RCC 7860 (cell line): ENCODE measurements at places on chromosomes 16 and 17.

GRCh38 chr17:55584055-55584685 is 72.9 kb upstream of the SMIM36 start:
- no peak for DNase-seq

- DNase-seq: no peak
Measured at GRCh38 chr17:43010667-43011308, 4.2 kb downstream of the IFI35 start.

DNA sequence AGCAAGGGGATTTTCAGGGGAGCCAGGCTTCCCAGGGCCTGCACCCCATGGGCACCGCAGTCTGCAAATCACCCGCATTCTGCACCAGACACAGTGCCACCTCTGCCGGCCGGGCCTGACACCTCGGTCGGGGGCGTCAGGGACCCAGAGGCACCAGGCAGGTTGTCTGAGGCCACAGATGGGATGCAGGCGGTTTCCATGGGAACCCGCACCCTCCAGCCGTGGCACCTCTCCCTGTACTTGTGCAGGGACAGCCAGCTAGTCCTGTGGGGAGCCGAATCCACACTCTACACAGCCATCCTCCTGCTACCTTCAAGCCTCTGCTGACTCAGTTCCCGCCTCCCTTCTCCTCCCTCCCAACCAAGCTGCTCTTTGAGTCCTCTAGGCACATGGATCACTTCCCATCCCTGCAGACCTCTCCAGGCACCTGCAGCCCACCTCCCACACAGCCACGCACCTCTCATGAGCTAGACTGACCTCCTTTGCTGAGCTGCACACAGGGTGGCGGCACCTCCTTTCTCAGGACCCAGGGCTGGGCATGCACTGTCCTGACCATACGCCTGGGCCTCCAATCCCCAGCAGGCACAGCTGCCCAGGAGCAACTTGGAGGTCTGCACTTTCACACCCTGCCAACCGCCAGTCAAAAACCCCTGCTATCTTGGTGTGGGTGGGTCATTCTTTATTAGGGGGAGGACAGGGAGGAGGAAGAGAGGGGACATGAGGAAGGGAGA is 119.5 kb downstream of the C16orf78 start:
- DNase-seq: no peak

- no peak for DNase-seq
Measured at GRCh38 chr16:51111759-51112158, 39.3 kb downstream of the SALL1 start.

- DNase-seq: no peak
Measured at GRCh38 chr16:64857411-64857810, 264.5 kb downstream of the CDH11 start.

DNA sequence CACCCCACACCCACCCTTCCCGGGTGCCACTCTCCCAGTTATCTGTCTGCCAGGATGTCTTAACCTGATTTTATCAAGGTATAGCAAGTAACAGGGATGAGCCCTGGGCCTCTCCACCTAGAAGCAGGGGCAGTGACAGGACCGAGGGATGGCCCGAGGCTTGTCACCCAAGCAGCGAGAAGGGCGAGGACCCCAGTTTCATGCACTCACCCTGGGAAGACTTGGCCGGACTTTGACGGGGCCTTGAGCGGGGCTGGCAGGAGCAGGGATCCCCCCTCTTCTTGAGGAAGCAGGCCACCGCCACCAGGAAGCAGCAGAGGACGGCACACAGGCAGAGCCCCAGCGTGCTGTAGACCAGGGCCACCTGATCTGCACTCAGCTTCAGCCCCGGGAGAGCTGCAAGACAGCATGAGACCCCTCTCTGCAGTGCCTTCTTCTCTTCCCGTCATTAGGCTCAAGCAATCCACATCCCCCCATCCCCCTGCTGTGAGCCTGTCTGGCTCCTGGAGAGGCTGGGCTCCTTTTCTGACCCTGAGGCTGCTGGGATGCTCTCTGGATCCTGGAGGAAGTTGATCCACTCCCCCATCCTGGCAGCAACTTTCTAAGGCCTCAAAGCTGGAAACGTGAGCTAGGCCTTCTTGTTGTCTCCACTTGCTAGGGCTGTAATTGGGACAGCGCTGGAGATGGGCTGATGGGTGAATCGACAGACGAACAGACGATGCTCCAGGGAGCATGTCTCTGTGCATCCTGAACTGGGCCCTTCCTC is 31.6 kb downstream of the TNFRSF13B start:
- DNase-seq: no peak

DNA sequence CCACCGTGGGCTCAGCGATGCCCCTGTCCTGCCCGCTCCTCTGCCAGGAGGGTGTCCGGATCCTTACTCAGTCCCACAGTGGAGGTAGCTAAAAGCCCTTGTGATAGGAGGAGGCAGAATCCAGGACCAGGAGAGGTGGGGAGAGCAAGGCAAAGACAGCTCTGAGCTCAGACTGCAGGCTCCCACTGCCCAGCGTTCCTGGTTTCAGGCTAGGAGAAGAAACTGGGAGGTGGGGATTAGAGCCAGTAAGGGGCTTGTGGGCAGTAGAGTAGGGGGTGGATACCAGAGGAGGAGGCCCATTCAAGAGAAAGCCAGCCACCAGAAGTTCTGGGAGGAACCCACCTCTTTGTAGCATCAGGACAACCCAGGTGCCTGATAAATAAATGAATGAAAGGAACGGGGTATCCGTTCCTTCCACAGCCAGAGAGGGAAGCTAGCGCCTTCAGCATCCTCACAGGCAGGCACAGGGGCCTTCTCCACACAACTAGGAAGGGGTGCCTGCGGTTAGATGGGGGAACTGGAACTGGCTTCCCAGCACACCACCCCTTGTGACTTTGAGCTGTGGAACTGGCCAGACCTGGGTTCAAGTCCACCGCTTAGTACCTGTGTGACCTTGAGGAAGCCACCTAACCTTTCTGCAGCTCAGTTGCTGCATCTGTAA is 2.3 kb downstream of the IL21R start:
- DNase-seq: no peak

- DNase-seq: no peak
Measured at GRCh38 chr17:4201226-4201625, 58.2 kb downstream of the CYB5D2 start.

DNA sequence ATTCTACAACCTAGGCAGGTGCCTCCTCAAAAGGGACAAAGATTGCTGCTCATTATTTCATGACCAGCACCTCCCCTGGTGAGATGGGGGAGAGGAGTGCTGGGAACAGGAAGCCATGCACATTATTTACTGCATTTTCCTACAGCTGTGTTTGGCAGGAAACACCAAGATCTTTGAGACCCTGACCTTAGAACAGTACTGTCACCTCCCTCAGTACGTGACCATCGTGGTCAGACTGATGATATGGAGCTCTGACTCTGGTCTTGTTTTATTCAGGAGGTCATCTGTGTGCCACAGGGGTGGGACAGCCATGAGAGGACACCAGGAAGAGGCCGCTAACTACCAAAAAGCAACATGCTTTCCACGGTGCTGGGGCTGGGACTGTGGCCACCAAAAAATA is 37.4 kb downstream of the USP22 start:
- DNase-seq: no peak

DNA sequence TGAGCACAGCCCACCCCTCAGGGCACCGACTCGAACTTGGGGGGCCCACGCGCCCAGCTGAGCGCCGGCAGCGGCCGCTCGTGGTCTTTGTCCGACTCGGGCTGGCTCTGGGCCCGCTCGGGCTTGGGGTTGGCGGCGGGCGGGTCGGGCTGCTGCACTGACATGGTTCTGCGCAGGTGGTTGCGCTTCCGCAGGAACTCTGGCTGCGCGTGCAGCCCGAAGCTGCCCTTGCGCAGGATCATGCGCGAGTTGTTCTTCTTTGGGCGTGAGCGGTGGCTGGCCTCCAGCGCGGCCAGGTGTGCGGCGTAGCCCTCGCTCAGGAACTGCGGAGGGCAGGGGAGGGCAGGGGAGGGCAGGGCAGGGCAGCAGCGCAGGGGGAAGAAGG is 11.1 kb downstream of the PIMREG start:
- DNase-seq: no peak

DNA sequence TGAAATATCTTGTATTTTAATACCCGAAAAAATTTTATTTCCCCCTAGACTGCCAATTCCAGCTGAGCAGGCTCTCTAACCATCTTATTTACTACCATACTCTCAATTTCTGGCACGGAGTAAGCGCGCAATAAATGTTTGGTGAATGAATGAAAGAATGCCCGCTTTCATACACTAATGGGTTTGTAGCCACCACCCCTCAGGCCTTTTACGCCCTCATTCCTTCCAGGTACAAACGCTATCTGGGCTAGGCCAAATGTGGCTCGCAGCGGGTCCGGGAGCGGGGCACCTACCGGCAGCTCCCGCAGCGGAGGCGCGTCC is 536 bp upstream of the PLD2 start:
- no peak for DNase-seq

- DNase-seq: no peak
Measured at GRCh38 chr16:55690841-55691240, 35.1 kb downstream of the SLC6A2 start.

GRCh38 chr17:72977771-72978417 is 114.6 kb downstream of the SLC39A11 start:
- DNase-seq: peak; percentile 80

GRCh38 chr16:4947722-4948503 is 10.2 kb upstream of the SEC14L5 start:
- DNase-seq: no peak

DNA sequence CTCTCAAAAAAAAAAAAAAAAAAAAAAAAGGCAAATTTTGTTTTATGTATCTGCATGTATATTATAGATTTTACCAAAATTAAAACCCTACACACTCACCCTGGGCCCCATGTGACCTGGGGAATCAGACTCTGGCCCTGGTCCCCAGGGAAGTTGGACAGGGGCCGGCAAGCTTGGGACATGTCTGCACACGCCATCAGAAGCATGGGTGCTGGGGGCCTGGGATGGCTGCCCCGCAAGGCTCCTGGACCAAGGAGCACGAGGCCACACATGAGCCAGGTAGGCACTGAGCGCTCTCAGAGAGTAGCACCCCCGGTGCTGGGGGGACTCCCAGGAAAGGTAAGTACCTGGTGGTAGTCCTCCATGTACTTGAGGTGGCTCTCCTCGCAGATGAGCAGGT is 39.6 kb downstream of the PPL start:
- DNase-seq: no peak

DNA sequence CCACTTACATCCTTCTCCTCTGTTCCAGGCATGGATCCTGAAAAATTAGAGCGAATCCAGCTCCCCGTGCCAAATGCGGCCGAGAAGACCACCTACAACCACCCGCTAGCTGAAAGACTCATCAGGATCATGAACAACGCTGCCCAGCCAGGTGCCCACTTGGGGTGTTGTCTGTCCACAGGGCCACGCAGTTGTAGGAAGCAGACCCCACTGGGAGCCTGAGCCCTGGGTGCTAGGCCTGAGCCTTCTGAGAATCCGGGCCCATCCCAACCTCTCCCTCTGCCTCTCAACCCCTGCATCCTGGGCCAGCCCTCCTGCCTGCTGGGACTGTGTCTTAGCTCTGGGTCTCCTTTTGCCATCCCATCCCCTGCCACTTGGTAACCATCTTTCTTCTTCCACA is 95.4 kb downstream of the CLEC16A start:
- DNase-seq: no peak

- no peak for DNase-seq
Measured at GRCh38 chr17:79255926-79256585, 181.4 kb downstream of the ENGASE start.

DNA sequence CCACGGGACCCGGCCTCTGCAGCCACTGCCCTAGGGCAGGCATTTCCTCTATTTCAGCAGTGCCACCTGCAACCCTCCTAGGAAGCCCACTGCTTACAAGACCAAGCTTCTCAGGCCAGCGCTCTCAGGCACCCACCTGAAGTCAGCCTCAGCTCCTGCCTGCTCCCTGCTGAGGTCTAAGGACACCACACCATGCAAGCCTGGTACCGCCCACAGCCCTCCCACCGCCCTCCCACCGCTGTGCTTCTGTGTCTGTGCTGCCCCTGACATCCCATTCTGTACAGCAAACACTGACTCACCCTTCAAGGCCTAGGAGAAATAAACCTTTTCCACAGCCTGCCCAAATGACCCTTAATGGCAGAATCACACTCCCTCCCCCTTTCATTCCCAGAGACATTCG is 6.3 kb downstream of the CLUH start:
- no peak for DNase-seq

DNA sequence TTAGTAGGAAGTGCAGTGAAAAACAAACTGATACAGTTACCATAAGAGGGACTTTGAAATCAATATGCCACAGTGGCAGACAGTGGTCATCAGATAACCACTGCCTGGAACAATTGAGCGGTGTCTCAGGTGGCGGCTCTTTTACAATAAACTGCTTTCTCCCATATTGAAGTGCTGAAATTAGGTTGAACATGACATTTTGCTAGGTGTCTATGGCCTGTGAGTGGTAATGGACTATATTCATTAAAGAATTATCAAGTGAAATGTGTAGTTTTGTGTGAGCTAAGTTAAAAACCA is 214.7 kb downstream of the RPTOR start:
- DNase-seq: no peak

GRCh38 chr17:67865438-67865837 is 40.1 kb downstream of the BPTF start:
- no peak for DNase-seq

DNA sequence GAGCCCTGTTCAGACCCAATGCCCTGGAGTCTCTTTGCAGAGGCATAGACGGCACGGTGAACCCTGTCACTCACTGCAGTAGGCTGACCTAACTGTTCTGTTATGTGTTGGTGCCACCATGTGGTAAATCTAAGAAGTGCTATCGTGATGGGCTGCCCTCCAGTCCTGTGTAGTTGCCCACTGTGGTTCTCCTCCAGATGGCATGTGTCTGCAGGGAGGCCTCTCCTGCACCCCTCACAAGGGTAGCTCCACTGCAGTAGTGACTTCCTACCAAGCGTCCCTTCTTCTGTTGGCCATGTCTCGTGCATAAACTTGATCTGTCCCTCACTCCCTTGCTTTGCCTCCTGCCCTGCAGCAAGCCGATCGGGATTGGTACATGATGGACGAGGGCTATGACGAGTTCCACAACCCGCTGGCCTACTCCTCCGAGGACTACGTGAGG is 5.8 kb downstream of the DHX38 start:
- peak; percentile 43 for DNase-seq

DNA sequence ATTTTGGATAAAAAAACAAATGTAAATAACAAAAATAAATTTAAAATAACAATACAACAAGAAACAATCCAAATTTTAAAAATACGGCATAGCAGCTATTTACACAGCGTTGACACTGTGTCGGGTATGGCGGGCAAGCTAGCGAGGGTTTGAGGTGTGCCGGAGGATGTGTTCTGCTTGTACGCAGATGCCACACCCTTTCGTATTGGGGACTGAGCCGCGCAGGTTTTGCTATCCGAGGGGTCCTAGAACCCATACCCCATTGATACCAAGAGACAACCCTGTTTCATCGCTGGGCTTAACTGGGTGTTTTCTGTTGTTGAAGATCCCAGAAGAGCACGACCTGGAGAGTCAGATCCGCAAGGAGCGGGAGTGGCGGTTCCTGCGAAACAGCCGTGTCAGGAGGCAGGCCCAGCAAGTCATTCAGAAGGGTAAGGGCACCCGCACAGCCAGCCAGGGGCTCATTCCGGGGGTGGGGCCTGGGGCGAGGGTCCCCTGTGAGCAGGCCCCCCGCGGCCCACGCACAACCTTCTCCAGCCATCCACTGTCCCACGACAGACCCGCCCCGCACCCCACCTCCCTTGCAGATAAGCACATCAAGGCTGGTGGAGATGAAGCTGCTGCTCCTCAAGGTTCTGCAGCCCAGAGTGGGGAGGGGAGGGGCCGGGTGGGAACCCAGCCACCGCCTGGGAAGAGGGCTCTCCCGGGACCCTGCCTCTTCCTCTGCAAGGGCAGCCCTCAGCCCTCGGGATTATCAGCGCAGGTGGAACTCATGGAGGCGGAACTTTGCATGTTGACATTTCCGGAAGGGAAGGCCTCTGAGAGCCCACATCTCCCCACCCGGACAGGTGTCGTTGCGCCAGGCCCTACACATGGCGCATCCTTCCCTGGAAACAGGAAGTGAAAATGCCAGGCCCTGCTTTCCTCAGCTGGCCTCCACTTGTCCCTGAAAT is 51.2 kb upstream of the CHMP6 start:
- no peak for DNase-seq
